Osteocyte (in vitro differentiated cells): ENCODE measurements at places on chromosomes 7 and 10. TPM values are rescaled to one million over a fixed set of nuclear protein-coding genes. Genes with fewer than 3 reads are reported as not detected.

The HYAL4 gene
- total RNA-seq, result not detected in 2 replicates

The SEPTIN7 gene
- 349 and 355 TPM in 2 replicates for total RNA-seq

The VWDE gene
- not detected in 2 replicates for total RNA-seq

The PILRA gene
- 1.8 and 2.5 TPM in 2 replicates for total RNA-seq

The CALML5 gene
- not detected in 2 replicates for total RNA-seq

The APBB1IP gene
- total RNA-seq, result not detected in 2 replicates

The AGR2 gene
- not detected in 2 replicates for total RNA-seq

The CALHM3 gene
- total RNA-seq, result not detected in 2 replicates

The HMX2 gene
- not detected in 2 replicates for total RNA-seq

The LRMDA gene
- 0.19 and 1.3 TPM in 2 replicates for total RNA-seq

The FOXI2 gene
- total RNA-seq, result not detected in 2 replicates

The GSDME gene
- 10.2 and 11.9 TPM in 2 replicates for total RNA-seq

The ZNF92 gene
- total RNA-seq, result 5.7 and 7.0 TPM in 2 replicates

The TBC1D12 gene
- 16.8 and 19.4 TPM in 2 replicates for total RNA-seq

The VIPR2 gene
- total RNA-seq, result 0.19 and 0.39 TPM in 2 replicates

The AOAH gene
- not detected in 2 replicates for total RNA-seq

The ZCWPW1 gene
- 4.4 and 5.0 TPM in 2 replicates for total RNA-seq

The SERPINE1 gene
- total RNA-seq, result 266 and 328 TPM in 2 replicates

The EN2 gene
- total RNA-seq, result 3.3 and 3.4 TPM in 2 replicates

The ASZ1 gene
- not detected in 2 replicates for total RNA-seq

The PLEKHS1 gene
- total RNA-seq, result 0.11 TPM in 1 of 2 replicates, not detected in the other

The CYP3A4 gene
- total RNA-seq, result not detected in 2 replicates

The SCART1 gene
- total RNA-seq, result 3.2 and 4.8 TPM in 2 replicates

The ABCA13 gene
- total RNA-seq, result 0.63 and 1.1 TPM in 2 replicates

The IFIT1B gene
- total RNA-seq, result not detected in 2 replicates

The SPDYE6 gene
- total RNA-seq, result not detected in 2 replicates

The LRIT1 gene
- not detected in 2 replicates for total RNA-seq

The HGF gene
- total RNA-seq, result 13.9 and 16.0 TPM in 2 replicates

The NUTM2D gene
- total RNA-seq, result 6.8 and 6.9 TPM in 2 replicates

The HABP2 gene
- total RNA-seq, result 0.11 and 0.18 TPM in 2 replicates

The RBM17 gene
- 73.4 and 80.1 TPM in 2 replicates for total RNA-seq

The PDE6C gene
- not detected in 2 replicates for total RNA-seq

The SPDYE1 gene
- total RNA-seq, result not detected in 2 replicates

The TMEM120A gene
- total RNA-seq, result 36.3 and 37.6 TPM in 2 replicates

The CAMK2B gene
- total RNA-seq, result not detected in 2 replicates

The MYL10 gene
- 0.52 TPM in 1 of 2 replicates, not detected in the other for total RNA-seq

The OTUD1 gene
- total RNA-seq, result 10.6 and 11.0 TPM in 2 replicates

The PSMA2 gene
- total RNA-seq, result 59.7 and 65.0 TPM in 2 replicates

The TEX47 gene
- total RNA-seq, result not detected in 2 replicates

The CLRN3 gene
- total RNA-seq, result not detected in 2 replicates

The EIF5AL1 gene
- 0.10 TPM in 1 of 2 replicates, not detected in the other for total RNA-seq

The HERC4 gene
- 57.0 and 59.4 TPM in 2 replicates for total RNA-seq

The CRPPA gene
- 2.6 and 3.3 TPM in 2 replicates for total RNA-seq

The ACSM6 gene
- not detected in 2 replicates for total RNA-seq

The GATA3 gene
- not detected in 2 replicates for total RNA-seq

The TACC2 gene
- 64.2 and 65.5 TPM in 2 replicates for total RNA-seq

The SYT15B gene
- 10.5 and 10.9 TPM in 2 replicates for total RNA-seq

The COBL gene
- total RNA-seq, result not detected in 2 replicates

The TUBAL3 gene
- not detected in 2 replicates for total RNA-seq

The POT1 gene
- total RNA-seq, result 19.7 and 27.5 TPM in 2 replicates

The TMEM229A gene
- not detected in 2 replicates for total RNA-seq

The WDR86 gene
- total RNA-seq, result 0.39 TPM in 1 of 2 replicates, not detected in the other

The INA gene
- 2.4 and 2.5 TPM in 2 replicates for total RNA-seq

The TAS2R5 gene
- total RNA-seq, result 3.1 and 3.2 TPM in 2 replicates

The TRIL gene
- 3.5 and 4.0 TPM in 2 replicates for total RNA-seq

The ZPBP gene
- total RNA-seq, result not detected in 2 replicates

The GNGT1 gene
- total RNA-seq, result not detected in 2 replicates

The ACBD5 gene
- 24.4 and 25.0 TPM in 2 replicates for total RNA-seq
